ENCODE measurements at places on chromosomes 5 and 9.

DNA sequence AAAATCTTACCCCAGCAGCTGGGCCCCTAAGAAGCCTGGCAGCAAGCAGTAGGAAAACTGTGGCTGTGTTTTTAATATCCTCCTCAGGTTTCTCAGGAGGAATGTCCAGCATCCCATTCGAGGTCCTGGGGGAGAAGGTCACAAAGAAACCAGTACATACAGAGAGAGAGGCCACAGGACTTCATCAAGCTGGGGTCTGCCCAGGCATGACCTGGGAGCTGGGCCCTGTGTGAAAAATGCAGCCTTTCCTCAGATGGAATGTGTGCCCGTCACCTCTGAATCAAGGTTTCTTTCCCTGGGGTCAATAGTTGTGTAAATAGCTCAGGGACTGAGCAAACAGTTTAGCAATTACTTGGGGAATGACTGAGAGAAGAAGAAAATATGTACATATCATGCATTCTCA, 33.9 kb upstream of the RAD23B start:
- no peak for DNase-seq

DNA sequence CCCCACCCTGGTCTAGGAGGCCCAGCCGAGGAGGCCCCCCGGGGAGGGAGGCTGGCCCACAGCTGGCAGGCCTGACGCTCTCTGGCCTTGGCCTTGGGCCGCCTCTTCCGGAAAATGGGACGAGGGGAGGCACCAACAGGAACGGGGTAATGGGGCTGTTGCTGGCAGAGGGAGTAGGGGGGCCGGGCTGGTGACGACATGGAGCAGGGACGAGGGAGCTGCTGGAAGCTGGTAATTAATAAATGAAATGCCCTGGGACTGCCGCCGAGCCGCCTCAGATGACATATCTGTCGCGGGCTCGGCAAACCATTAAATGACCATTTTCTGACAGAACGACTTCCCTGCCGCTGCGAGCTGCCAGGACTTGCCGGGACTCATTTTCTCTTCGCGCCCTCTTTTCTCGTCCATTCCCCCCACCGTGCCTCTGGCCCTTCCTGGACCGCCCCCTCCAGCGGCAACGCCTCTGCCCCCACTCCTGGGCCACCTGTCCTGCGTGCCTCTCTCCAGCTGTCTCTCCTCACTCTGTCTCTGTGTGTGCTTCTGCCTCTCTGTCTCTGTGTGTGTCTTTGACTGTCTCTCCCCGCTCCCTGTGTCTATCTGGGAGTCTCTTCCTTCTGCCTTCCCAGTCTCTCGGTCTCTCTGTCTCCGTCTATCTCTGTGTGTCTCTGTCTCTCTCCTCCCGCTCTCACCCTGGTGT, 215.7 kb downstream of the PAX5 start:
- no peak for DNase-seq

GRCh38 chr9:74736646-74737045, 151.1 kb downstream of the TRPM6 start:
- no peak for DNase-seq

GRCh38 chr9:4985386-4986266, 554 bp downstream of the JAK2 start:
- peak; percentile 10 for DNase-seq

DNA sequence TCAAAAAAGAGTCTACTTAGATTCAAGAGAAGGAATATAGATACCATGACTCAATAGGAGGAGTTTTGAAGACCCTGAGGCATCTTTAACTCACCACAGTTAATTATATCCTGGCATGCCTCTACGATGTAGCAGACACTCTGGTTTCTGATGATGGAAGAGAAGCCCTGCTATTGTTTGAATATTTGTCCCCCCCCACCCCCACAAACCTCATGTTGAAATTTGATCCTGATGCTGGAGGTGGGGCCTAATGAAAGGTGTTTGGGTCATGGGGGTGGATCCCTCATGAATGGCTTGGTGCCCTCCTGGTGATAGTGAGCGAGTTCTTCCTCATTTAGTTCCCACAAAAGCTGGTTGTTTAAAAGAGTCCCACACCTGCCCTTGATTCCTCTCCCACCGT, 147.9 kb upstream of the TBCA start:
- no peak for DNase-seq

DNA sequence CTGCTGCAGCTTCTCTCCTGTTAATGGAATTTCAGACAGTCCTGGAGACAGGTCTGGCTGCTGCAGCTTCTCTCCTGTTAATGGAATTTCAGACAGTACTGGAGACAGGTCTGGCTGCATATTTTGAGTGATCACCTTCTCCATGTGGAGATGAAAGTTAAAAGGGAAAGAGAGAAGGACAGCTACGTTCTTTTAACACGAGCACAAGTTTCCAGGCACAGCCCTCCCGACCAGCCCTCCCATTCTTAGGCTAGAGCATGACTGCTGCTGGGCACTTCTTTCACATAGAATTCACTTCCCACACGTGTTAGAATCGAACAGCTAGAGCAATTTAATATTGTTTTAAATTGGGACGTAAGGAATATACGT, 133.3 kb upstream of the DMRT1 start:
- no peak for DNase-seq

GRCh38 chr9:113614843-113615648, 151.5 kb downstream of the RGS3 start:
- no peak for DNase-seq

DNA sequence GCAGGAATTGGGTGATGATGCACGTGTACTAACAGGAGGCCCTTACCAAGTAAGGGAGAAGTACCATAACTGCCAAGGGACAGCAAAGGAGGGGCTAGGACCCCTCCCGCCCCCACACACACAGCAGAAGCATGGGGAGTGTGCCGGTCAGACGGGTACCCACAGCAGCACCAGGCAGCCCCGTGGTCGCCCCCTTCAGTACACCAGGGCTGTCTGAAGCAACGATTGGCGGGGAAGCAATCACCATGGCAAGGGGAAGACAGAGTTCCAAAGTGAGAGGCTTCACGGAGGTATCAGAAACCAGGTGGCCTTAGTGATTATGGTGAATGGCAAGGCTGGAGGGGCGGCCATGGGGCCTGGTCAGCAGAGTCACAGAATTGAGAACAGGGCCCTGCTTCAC, 72.2 kb downstream of the CAMSAP1 start:
- no peak for DNase-seq

DNA sequence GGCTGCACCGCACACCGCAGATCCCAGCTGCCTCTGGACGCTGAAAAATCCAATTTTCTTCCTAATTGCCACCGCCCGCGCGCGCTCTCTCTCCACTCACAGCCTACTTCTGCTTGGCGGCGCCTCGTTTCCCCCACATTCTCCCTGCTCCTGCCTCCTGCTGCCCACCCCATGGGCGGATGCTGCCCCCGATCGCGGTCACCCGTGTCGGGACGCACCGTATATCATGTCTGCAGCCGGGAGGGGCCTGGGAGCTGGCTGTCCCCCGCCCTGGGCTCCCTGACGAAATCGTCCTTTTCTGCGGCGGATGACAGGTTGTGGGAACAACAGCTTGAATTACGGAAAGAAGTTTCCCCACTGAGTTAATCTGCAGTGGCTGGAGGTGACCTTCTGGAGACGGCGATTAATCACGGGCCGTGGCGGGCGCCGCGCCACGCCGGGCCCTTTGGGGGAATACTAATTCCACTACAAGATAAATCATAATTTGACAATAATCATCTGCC, 36.3 kb upstream of the PSD2 start:
- DNase-seq = no peak

DNA sequence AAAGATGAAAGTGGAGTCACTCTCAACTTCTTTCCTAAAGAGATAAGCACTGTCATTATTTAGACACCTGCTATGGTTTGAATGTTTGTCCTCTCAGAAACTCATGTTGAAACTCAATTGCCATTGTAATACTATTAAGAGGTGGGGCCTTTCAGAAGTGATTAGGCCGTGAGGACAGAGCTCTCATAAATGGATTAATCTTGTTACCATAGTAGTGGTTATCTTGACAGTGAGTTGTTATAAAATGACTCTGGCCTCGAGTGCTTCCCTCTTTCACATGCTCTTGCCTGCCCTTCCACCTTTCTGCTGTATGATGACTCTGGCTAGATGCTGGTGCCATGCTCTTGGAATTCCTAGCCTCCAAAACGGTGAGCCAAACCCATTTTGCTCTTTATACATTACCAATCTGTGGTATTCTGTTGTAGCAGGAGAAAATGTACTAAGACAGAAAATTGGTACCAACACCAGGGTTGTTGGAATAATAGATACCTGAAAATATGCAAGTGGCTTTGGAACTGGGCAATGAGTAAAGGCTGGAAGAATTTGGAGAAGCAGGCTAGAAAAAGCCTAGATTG, 38.0 kb downstream of the GDA start:
- DNase-seq = no peak
